Activated CD4-positive, alpha-beta memory T cell treated with anti-CD3 and anti-CD28 coated beads for 36 hours (primary cell): ENCODE measurements at places on chromosomes 11 and 22. TPM values are rescaled to one million over a fixed set of nuclear protein-coding genes. Genes with fewer than 3 reads are reported as not detected.

The TSGA10IP gene
- total RNA-seq, result not detected

The UQCC3 gene
- total RNA-seq, result 6.0 TPM

The TUBA8 gene
- total RNA-seq, result 3.3 TPM

The NLRP10 gene
- not detected for total RNA-seq

The PKNOX2 gene
- total RNA-seq, result not detected

- no peak overlapping the region for H3K27ac ChIP-seq
- peaks cover 7% of the 10 kb centered on the region for H3K27me3 ChIP-seq
- no peak overlapping the region for H3K4me3 ChIP-seq
Measured at GRCh38 chr11:64436000-64436399, 77.0 kb downstream of the RPS6KA4 start.

- H3K27me3 ChIP-seq, result no peaks in the 10 kb centered on the region
- peaks cover 68% of the 10 kb centered on the region for H3K36me3 ChIP-seq
- H3K4me1 ChIP-seq, result peaks cover 62% of the 10 kb centered on the region
- peak overlapping the region; percentile 92 for H3K27ac ChIP-seq
- peak; percentile 76 for DNase-seq
Measured at GRCh38 chr11:61082931-61083531, 19.3 kb upstream of the CD5 start.

- peaks cover 17% of the 10 kb centered on the region for H3K27me3 ChIP-seq
- no peak for DNase-seq
- no peak overlapping the region for H3K4me3 ChIP-seq
- no peaks in the 10 kb centered on the region for H3K36me3 ChIP-seq
- no peaks in the 10 kb centered on the region for H3K4me1 ChIP-seq
Measured at GRCh38 chr11:112748713-112749543, 212.3 kb upstream of the NCAM1 start.

DNA sequence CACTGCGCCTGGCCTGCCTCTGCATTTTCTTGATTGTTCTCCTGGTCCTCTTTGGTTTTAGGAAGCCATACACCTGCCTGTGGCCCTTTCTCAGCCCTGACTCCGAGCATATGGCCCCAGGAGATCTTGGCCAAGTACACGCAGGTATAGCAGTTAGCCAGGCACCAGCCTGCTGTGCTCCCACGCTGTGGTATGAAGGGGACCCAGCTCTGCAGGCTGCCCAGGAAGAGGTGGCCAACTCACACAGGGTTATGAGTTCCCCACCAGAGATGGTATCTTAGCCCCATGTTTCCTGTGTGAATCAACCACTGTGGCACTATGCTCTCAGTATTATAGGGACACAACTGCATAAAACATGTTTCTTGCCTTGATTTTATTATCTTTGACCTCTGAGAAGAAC, 31.1 kb downstream of the SGSM3 start:
- peak overlapping the region; percentile 3 for H3K4me3 ChIP-seq
- H3K36me3 ChIP-seq, result peaks cover 25% of the 10 kb centered on the region
- H3K27me3 ChIP-seq, result no peaks in the 10 kb centered on the region
- H3K4me1 ChIP-seq, result peaks cover 58% of the 10 kb centered on the region
- H3K27ac ChIP-seq, result peak overlapping the region; percentile 91

- H3K27ac ChIP-seq, result no peak overlapping the region
- DNase-seq, result no peak
- no peak overlapping the region for H3K4me3 ChIP-seq
- H3K36me3 ChIP-seq, result peaks cover 71% of the 10 kb centered on the region
Measured at GRCh38 chr11:4125141-4125540, 30.5 kb downstream of the RRM1 start.

- H3K36me3 ChIP-seq, result no peaks in the 10 kb centered on the region
- DNase-seq, result no peak
- H3K27ac ChIP-seq, result no peak overlapping the region
- H3K27me3 ChIP-seq, result peaks cover 6% of the 10 kb centered on the region
- H3K4me1 ChIP-seq, result peaks cover 3% of the 10 kb centered on the region
Measured at GRCh38 chr11:64395545-64396078, 36.6 kb downstream of the RPS6KA4 start.

GRCh38 chr22:45726081-45726480, 54.4 kb downstream of the ATXN10 start:
- H3K4me3 ChIP-seq, result no peak overlapping the region
- no peak overlapping the region for H3K27ac ChIP-seq
- no peaks in the 10 kb centered on the region for H3K27me3 ChIP-seq
- H3K4me1 ChIP-seq, result peaks cover 36% of the 10 kb centered on the region
- DNase-seq, result no peak

- H3K4me1 ChIP-seq, result peaks cover 36% of the 10 kb centered on the region
- H3K27me3 ChIP-seq, result no peaks in the 10 kb centered on the region
- H3K27ac ChIP-seq, result no peak overlapping the region
- DNase-seq, result no peak
- no peaks in the 10 kb centered on the region for H3K36me3 ChIP-seq
- H3K4me3 ChIP-seq, result no peak overlapping the region
Measured at GRCh38 chr11:68832476-68833181, 9.1 kb downstream of the CPT1A start.

- no peak overlapping the region for H3K4me3 ChIP-seq
- DNase-seq, result no peak
- H3K27ac ChIP-seq, result no peak overlapping the region
- H3K4me1 ChIP-seq, result peaks cover 2% of the 10 kb centered on the region
- H3K27me3 ChIP-seq, result no peaks in the 10 kb centered on the region
Measured at GRCh38 chr11:128437136-128437535, 150.2 kb downstream of the ETS1 start.

DNA sequence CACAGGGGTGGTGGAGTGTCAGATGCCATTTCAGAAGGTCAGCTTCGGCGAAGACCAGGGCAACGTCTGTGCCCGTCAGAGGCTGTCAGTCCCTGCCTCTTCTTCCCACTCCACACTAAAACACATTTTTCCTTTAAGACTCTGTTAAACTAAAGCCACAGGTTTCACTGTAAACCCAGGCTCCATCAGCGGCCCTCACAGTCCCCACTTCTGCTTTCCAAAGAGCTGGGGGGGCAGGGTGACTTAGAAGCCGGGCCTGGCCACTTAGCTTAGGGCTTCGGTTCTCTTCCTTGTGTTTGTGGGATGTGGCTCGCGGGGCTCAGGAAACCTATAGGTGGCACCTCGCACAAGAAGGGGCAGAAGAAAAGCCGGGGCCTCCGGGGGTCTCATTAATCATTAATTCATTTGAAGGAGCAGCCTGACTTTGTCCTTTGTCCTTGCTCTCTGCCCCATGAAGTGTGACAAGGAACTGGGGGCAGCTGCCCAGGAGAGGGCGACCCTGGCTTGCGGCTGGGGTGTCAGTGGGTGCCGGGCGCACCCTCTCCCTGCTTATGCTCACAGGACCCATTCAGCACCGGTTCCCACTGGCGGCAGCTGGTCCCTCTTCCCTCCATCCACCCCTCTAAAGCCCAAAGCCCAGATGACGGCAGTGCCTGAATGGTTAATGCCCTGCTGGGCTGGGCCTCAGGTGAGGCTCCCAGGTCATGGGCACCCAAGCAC, 4.1 kb downstream of the SLC25A45 start:
- peaks cover 13% of the 10 kb centered on the region for H3K4me1 ChIP-seq

DNA sequence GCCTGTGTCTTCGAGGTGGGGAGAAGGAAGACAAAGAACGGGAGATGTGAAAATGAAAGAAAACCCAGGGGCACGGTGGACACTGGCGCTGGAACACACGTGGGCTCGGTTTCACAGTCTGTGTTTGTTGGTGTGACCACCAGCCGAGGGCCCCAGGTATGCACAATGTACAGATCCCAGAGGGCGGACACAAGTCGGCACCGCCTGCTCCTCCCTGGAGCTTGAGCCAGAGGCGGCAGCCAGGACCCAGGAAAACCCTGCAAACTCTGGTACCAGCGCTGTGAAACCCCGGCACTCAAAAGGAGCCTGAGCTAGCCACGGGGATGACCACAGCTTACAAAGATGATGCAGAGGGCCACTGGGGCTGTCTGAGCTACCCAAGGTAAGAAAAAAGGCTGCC, 105.0 kb downstream of the SHANK2 start:
- no peak overlapping the region for H3K4me3 ChIP-seq
- H3K4me1 ChIP-seq, result no peaks in the 10 kb centered on the region
- peaks cover 2% of the 10 kb centered on the region for H3K27me3 ChIP-seq
- no peaks in the 10 kb centered on the region for H3K36me3 ChIP-seq
- H3K27ac ChIP-seq, result no peak overlapping the region

GRCh38 chr11:85863855-85864254, 8.7 kb downstream of the CCDC83 start:
- no peak overlapping the region for H3K4me3 ChIP-seq
- H3K27ac ChIP-seq, result no peak overlapping the region
- H3K4me1 ChIP-seq, result peaks cover 3% of the 10 kb centered on the region

GRCh38 chr11:83881428-83881827, 595.3 kb upstream of the CCDC90B start:
- no peaks in the 10 kb centered on the region for H3K36me3 ChIP-seq
- no peaks in the 10 kb centered on the region for H3K27me3 ChIP-seq
- H3K4me3 ChIP-seq, result no peak overlapping the region
- no peak for DNase-seq

- H3K27me3 ChIP-seq, result peaks cover 53% of the 10 kb centered on the region
- peaks cover 14% of the 10 kb centered on the region for H3K4me1 ChIP-seq
- no peak overlapping the region for H3K27ac ChIP-seq
- DNase-seq, result no peak
- no peaks in the 10 kb centered on the region for H3K36me3 ChIP-seq
- peak overlapping the region; percentile 36 for H3K4me3 ChIP-seq
Measured at GRCh38 chr22:42719133-42719532, 1.5 kb downstream of the A4GALT start.
